Activated T-helper 1 cell treated with anti-CD3 and anti-CD28 coated beads, Interleukin-2, amount 50 U/mL, for 16 hours (primary cell): ENCODE measurements at places on chromosomes 3 and 15.

DNA sequence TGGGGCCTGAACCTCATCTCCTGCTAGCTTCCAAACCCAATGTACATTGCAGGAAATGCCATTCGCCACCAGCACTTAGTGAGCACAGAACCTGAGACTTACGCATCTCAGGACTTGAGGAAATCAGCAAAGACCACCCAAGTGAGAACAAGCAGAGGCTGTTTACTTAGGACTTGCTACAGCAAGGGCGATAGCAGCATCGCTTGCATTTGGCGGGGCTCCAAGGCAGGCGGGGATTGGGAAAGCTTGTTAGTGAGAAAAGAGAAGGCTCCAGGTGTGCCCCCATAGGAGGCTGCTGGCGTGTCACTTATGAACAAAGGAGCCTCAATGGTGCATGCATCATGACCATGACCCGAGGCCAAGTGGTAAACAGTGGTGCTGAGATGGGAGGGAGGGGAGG, 19.7 kb downstream of the SLC6A20 start:
- DNase-seq = no peak

GRCh38 chr15:70166506-70167087, 68.9 kb upstream of the TLE3 start:
- DNase-seq = no peak

- no peak for DNase-seq
Measured at GRCh38 chr3:155313300-155313699, 19.8 kb upstream of the STRIT1 start.

- no peak for DNase-seq
Measured at GRCh38 chr3:52106951-52107611, 47.1 kb downstream of the POC1A start.

- DNase-seq = no peak
Measured at GRCh38 chr15:75215107-75216004, 13.7 kb downstream of the C15orf39 start.

GRCh38 chr15:63759752-63760151, 74.0 kb downstream of the HERC1 start:
- DNase-seq = no peak

- no peak for DNase-seq
Measured at GRCh38 chr3:18208091-18208490, 217.0 kb downstream of the SATB1 start.

DNA sequence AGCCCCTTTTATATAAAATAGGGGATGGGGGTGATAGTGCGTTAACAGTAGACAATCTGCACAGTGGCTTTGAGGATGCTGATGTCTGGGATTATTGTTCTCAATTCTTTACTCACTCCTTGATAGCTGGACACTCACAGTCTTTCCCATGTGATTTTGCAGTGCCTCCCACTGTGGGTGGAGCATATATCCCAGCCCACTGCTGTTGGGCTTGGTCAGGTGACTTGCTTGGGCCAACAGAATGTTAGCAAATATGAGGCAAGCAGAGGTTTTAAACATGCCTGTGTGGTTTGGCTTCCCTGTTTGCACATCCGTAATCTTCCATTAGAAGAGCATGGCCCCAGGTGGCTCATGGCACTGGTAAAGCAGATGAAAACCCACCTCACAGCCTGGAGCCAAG, 46.5 kb downstream of the CPA3 start:
- no peak for DNase-seq
